ENCODE measurements at places on chromosomes 4 and X.

DNA sequence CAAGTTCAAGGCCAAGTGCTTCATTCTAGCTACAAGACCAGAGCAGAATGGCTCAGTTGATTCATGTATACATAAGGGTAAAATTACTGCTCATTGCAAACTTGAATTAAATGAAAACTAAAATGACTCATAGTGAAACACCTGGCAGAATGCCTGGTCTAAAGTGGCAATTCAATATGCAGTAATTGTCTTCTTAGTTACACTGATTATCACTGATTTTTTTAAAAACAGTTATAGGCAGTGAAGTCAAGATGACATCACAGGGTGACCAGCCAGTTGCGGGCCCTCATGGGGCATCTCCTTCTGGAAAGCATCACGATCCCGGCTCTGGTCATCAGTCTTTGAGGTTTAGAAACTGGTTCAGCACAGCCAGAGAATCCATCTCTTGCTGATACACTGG is 154.2 kb downstream of the RAB28 start:
- DNase-seq, result no peak

GRCh38 chrX:137848266-137848905 is 282.5 kb downstream of the ZIC3 start:
- no peak for DNase-seq

GRCh38 chr4:145041378-145041777 is 56.6 kb downstream of the ANAPC10 start:
- no peak for DNase-seq

GRCh38 chr4:153527690-153528089 is 61.5 kb downstream of the TMEM131L start:
- no peak for DNase-seq

DNA sequence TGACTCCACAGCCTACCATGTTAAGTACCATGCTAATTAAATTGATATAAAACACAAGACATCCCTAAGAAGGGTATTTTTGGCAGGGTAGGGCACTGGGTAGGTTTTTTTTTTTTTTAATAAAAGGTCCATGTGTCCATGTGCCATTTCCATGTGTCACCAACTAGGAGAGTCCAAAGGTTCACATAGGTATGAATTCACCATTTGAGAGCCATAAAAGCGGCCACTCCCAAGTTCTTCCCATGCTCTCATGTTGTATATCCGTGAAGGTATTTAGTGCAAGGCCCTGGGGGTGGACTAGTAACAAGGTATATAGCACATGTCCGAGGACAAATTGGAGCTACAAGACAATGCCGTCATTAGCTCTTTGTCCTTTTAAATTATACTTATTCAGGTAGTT is 107.3 kb downstream of the PDE5A start:
- no peak for DNase-seq

DNA sequence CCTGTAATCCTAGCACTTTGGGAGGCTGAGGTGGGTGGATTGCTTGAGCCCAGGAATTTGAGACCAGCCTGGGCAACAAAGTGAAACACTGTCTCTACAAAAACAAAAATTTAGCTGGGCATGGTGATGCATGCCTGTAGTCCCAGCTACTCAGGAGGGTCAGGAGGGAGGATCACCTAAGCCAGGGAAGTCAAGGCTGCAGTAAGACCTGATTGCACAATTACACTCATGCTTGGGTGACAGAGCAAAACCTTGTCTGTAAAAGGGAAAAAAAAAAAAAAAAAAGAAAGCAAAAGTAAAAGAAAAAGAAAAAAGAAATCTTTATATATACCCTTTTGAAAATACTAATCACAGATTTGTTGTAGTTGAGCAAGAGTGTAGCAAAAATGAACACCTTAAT is 801.0 kb upstream of the IGFBP7 start:
- no peak for DNase-seq

GRCh38 chrX:1686642-1687041 is 71.8 kb downstream of the ASMT start:
- DNase-seq, result no peak

- no peak for DNase-seq
These were observed 406.5 kb downstream of the IQCM start for GRCh38 chr4:149409146-149409545.

- no peak for DNase-seq
These were observed 36.5 kb downstream of the OCRL start for GRCh38 chrX:129576539-129576938.

DNA sequence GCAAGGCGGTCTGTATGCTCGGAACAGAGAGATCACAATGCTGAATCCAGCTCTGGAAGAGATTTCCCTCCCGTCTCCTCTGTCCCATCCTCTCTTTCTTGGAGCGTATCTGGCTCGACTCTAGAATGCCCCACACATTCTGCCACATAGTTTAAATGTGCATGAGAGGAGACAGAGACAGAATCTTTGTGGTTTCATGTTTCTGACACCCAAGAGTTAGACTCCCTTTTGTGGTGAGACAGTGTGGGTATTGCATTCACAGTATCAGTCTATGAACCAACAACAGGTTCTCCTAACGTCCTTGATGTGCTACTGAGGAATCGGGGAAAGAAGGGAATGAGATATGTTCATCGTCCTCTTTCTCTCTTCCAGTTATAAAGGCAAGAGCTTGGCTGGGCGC is 25.3 kb downstream of the FAM47E start:
- no peak for DNase-seq

DNA sequence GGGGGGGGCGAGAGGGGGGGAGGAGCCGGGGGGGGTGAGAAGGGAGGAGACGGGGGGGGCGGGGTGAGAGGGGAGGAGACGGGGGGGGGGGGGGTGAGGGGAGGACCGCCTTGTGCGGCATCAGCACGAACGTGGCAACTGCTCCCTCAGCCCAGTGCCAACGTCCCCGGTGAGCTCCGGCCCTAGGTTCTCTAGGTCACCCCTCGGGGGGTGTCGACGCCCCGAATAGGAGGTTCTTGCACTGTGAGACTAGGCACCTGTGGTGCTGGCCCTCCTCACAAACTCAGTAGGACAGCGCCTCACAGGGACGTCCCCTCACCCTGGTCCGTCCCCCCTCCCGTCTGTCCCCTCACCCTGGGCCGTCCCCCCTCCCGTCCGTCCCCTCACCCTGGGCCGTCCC is 21.5 kb upstream of the GTPBP6 start:
- no peak for DNase-seq

GRCh38 chrX:9875801-9876200 is 89.6 kb downstream of the SHROOM2 start:
- no peak for DNase-seq

GRCh38 chrX:45847961-45848360 is 647.3 kb upstream of the DIPK2B start:
- no peak for DNase-seq

Measured in BE2C (cell line).